ENCODE measurements at places on chromosomes 16 and 17.

DNA sequence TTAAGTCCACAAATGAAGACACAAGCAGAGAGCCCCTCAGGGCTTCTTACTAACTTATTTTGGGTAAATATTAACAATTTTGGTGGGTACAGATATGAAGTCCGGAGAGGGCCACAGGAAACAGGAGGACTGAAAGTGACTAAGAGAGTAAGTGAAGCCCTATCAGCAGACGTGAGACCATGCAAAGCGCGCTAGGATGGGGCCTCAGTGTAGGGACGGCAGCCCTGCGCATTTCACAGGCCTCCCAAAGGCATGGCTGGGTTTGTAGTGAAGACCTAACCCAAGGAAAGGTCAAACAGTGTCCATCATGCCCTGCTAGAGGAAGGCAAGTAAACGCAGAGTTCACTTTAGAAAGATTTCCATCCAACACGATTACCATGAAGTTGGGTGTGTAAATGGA lies 60.0 kb upstream of the SREBF1 start:
- DNase-seq: no peak

DNA sequence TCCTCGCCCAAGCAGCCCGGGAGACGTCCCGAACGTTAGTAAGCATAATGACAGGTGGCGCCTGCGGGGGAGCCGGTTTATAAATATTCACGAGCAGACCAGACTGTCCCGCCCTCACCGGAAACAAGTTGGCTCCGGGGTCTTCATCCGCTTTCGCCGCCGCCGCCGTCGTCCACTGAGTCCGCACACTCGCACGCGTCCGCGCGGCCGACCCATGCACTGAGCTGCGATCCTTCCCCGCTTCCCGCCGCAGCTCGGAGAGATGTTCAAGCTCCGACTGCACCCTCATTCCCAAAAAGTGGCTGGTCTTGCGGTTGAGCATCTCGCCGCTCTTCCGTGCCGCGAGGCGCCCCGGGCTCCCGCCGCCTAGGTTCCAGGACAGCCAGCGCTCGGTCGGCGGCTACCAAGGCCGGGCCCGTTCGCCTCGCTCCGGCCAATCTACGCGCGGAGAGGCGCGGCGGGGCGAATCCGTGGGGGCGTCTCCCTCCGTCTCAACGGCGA lies 385 bp downstream of the CFAP119 start:
- peak; percentile 22 for DNase-seq

GRCh38 chr17:49851387-49852291 lies 3.8 kb upstream of the TAC4 start:
- DNase-seq: peak; percentile 78

DNA sequence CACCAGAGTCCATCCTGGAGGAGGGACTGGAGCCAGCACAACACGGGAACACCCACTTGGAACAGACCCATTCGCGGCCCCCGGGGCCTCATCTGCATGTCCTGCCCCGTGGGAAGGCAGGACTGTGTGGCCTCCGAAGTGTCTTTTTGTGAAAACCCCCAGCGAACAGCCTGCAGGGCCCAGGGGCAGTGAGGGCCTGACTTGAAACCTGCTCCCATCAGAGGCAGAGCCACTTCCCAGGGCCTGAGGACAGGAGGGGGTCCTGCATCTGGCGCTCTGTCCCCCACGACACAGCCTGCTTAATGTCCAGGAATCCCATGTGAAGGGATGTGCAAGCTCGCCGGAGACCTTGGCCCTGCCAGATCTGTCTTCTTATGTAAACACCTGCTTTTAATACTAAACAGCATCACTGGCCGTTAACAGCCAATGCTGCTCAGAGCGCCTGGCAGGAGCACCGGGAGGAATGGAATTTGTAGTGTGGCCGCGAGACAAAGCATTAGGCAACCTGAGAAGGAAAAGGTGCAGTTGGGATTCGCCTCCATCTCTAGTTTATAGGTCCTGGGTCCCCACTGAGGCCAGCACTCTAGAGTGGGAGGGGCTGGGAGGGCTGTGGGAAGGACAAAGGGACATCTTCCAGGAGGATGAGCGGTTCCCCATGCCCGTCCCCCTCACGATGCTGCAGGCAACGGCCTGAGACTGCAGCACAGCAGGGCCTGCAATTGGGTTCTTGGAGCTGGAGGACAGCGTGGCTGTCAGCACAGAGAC lies 9.6 kb upstream of the EVPL start:
- no peak for DNase-seq

DNA sequence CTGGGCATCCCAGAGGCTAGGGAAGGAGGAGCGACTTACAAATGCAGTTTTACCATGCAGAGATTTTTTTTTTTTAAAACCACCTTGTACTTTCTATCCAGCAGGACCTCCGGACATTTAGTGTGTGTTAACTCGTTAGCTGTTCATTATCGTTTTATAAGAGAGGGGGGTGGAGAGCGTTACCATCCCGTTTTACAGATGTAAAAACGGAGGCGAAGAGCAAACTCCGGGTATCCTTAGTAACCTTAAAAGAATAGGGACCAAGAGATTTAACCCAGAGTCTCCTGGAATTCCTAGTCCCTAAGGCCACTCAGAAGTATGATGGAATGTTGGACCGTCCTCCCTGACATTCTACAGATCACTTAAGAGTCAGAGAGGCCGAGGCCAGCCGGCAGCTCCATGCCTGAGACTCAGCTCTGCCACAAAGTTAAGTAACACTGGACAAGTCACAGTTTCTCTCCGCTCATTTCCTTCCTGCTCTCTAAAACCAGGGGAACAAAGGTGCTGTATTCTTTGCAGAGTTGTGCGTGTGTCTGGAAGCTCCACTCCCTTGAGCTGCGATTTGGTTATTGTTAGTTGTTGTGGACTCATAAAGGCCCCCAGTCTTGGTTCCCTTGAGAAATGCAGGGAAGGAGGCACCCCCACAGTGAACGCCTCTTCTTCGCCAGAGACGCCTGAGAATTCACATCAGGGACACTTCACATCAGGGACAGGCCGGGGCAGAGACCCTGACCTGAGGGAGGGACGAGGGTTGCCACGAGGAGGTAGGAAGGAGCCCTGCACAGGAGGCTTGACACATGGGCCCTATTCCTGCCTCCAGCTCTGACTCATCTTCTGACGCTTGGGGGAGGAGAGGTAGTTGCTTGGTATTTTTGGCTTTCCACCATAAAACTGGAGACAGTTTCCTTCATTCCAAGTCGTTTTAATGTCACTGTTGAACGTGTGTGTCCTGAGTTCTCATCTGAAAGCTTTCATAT lies 1.2 kb downstream of the DUSP14 start:
- DNase-seq: peak; percentile 14

DNA sequence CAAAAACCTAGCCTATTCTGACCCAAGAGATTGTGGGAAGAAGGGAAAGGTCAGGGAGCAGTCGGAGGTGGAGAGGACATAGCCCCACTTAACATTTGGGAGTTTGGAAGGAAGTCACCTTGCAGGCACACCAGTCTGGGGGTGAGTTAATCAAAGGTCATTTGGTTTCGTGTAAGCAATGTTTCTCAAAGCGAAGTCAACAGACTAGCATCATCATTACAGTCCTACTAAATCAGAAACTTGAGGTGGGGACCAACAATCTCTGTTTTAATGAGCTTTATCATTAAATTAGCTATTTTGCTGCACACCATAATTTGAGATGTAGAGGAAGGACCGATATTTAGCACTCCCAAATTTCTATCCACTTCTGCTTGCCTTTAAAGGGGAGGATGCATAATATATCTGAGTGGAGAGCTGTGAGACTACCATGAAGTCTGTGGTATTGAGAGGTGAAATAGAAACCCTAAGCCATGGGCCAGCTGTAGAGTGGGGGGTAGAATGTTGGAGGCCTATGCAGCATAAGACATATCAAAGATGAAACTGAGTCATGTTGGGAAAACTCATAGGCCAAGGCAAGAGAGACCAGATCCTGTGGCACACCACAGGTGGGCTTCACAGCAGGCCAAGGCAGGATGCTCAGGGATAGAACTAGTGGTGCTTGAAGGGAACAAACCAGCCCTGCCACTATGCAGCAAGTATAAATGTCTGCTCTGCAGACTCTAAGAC lies 141.7 kb upstream of the ANKFN1 start:
- no peak for DNase-seq

GRCh38 chr17:68706356-68706920 lies 105.3 kb upstream of the FAM20A start:
- DNase-seq: no peak

DNA sequence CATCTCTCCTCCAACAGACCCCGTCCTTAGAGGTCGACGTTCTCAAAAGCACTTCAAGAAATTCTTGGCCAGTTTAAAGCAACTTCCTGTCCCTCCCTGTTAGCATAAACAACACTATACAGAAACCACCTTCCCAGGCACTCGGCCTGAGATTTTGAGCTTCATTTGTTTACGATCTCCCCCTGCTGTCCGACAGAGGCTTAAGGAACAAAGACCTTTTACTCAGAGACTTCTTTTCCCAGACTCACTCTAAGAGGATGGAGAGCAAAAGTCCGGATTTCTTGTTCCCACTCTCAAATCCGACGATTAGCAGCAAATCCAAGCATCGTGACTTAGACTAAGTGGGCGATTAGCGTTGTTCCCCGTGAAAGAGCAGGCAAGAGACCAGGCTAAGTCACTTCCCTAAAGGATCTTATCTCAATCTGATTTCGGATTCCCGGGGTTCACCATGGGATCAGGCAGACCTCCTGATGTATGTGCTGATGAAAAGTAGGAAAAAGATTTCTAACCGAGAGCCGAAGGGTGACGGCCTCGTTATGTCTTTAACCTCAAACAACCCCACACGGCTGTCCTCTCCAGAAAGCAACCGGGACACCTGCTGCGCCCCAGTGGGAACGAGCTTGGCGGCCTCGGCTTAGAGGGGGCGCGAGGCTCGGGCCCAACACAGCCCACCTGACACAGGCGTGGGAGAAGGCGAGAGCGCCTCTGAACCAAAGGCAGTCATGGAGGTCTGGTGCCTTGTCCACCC lies 598 bp downstream of the INPP5K start:
- DNase-seq: peak; percentile 47

DNA sequence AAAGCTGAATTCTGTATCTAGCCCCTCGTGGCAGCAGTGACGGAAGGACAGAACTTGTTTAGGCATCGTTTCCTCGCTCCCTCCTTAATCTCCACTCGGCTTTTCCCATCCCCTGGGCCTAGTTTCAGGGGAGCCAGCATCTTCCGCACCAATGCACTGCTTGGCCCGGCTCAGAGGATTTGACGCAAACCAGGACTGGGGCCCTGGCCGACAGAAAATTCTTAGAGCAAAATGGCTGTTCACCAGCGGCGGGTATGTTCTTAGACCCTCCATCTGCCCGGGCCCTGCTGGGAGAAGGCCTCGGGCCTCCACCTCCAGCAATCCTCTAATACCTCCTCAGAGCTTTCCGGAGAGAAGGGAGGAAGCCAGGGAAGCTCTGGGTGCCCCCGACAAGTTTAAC lies 54.6 kb downstream of the TBC1D16 start:
- DNase-seq: no peak

DNA sequence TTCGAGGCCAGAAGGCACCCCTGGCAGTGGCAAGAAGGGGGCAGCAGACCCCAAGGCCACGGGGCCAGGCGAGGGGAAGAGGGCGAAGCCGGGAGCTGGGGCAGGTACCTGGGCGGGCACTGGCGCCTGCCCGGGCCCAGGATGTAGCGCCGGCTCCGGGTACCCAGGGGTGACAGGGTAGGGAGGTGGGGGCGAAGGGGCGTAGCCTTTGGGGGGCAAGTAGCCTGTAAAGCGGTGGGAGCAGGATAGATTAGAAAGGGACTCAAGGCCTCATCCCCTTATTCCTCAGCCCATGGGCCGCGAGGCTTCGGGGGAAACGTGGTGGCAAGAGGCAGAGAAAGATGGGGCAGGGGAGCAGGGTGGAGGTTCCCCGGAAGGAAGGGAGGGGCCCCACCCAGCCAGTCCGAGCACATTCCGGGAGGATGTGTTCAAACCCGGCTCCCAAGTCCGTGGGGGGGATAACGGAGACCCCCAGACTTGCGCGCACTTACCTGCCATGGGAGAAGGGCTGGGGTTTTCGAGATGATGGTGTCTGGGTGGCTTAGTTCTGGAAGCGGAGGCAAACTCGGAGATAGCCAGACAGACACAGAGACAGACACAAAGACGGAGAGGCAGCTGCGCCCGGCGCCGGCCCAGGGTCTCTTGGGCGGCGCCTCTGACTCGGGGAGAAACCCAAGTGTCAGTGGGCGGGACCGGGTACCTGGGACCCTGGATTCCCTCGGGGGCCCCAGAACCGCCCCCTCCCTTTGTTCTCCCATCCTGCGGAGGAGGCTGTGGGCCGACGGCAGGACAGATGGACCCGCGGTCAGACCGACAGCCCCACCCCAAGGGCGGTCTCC lies 493 bp downstream of the PLSCR3 start:
- DNase-seq: peak; percentile 44

GRCh38 chr17:44865931-44866330 lies 18.2 kb downstream of the HIGD1B start:
- no peak for DNase-seq

DNA sequence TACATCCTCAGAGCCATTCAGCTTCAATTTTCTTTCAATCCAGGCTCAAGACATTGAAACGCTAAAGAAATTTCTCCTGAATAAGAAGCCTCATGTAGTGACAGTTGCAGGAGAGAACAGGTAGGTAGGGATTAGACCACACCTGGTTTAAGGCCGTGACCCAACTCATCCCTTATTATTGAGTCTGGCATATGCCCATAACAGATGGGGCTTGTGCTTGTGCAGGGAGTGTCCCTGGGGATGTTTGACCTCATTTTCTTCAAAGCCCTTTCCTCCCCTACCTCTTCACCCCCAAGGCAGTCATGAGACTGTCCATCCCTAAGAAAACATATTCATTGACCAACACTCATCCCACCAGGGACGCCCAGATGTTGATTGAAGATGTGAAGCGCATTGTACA lies 24.3 kb downstream of the SUPT6H start:
- no peak for DNase-seq

DNA sequence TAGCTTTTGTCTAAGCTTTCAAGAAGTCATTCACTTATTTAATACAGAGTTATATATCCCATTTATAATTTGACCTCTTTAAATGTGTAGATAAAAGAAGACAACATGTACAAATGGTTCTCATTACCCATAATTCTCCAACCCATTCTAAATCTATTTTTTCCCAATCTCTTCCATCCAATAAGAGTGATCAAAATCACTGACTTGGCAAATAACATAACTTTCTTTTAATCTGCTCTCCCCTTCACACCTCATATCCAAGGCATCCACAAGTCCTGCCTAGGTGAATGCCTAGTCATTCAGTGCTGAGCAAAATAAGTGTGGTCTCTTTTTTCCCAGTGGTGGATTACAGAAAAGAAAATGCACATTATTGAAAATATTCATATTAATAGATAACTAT lies 1231.1 kb downstream of the CDH11 start:
- no peak for DNase-seq

- DNase-seq: no peak
Measured at GRCh38 chr16:87973717-87974116, 22.5 kb downstream of the BANP start.

DNA sequence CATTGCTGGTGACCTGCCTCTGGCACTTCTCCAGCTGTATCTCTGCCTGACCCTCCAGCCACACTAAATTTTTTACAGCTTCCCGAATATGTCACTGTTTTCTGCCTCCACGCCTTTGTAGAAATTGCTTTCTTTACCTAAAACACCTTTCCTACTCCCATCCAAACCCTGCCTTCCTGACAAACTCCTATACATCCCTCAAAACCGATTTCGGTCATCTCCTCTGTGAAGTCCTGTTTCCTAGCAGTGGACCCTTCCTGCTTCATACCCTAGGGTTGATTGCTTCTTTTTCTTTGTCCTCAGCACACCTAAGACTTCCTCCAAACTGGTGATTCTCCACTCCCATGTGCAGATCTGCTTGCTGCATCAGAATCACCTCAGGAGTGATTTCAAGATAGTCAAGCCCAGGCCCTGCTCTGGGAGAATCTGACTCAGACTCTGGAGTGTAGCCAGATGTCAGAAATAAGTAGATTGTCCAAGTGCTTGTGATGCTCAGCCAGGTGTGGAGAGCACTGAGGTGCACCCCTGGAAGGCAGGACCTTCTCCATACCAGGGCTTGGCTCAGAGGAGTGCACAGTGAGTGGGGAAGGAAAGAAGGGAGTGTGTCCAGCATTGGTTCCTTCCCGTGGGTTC lies 184.2 kb downstream of the COPRS start:
- no peak for DNase-seq

All from CD8-positive, alpha-beta T cell (primary cell).